ENCODE measurements at places on chromosomes 3 and 15.
A peak's percentile ranks its signal among the peaks of the same experiment; 100 is the strongest.

GRCh38 chr3:60010781-60011180 is 961.0 kb upstream of the CFAP20DC start:
- no peak overlapping the region for H3K4me3 ChIP-seq
- no peak overlapping the region for H3K27ac ChIP-seq
- H3K36me3 ChIP-seq = no peaks in the 10 kb centered on the region
- H3K4me1 ChIP-seq = no peaks in the 10 kb centered on the region

GRCh38 chr3:191176038-191176785 is 22.8 kb upstream of the OSTN start:
- H3K4me3 ChIP-seq = no peak overlapping the region
- no peaks in the 10 kb centered on the region for H3K4me1 ChIP-seq
- no peaks in the 10 kb centered on the region for H3K36me3 ChIP-seq
- H3K27me3 ChIP-seq = no peaks in the 10 kb centered on the region
- DNase-seq = no peak

DNA sequence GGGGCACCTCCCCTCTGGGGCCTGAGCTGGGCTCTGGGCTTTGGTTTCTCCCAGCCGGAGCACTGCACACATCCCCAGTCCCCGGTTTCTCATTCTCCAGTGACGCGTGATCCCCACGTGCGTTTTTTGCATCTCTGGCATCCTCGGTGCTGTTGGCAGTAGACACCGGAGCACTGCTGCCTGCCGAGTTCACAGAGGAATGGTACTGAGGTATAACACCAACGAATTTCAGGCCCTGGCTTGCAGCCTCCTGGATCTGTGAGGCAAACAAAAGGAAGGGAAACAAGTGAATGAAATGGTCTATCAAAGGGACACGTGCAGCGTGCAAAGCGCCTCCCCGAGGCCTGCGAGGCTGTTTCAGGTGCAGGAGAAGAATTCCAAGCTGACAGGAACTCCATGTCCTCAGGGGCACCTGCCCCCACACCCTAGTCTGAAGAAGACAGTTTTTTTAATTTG is 112.9 kb downstream of the OXNAD1 start:
- DNase-seq = no peak
- H3K27ac ChIP-seq = no peak overlapping the region
- no peak overlapping the region for H3K4me3 ChIP-seq
- H3K27me3 ChIP-seq = peaks cover 7% of the 10 kb centered on the region
- no peaks in the 10 kb centered on the region for H3K36me3 ChIP-seq

- H3K27ac ChIP-seq = no peak overlapping the region
- no peaks in the 10 kb centered on the region for H3K36me3 ChIP-seq
- no peak for DNase-seq
- H3K27me3 ChIP-seq = peaks cover 10% of the 10 kb centered on the region
These were observed 55.4 kb upstream of the SPPL2A start for GRCh38 chr15:50820808-50821382.

GRCh38 chr3:131242201-131242600 is 139.4 kb upstream of the NUDT16 start:
- no peaks in the 10 kb centered on the region for H3K36me3 ChIP-seq
- H3K4me1 ChIP-seq = no peaks in the 10 kb centered on the region
- DNase-seq = no peak
- H3K27me3 ChIP-seq = no peaks in the 10 kb centered on the region
- no peak overlapping the region for H3K27ac ChIP-seq
- no peak overlapping the region for H3K4me3 ChIP-seq

- no peaks in the 10 kb centered on the region for H3K4me1 ChIP-seq
- no peaks in the 10 kb centered on the region for H3K36me3 ChIP-seq
- DNase-seq = no peak
- H3K4me3 ChIP-seq = no peak overlapping the region
These were observed 295.3 kb downstream of the RBMS3 start for GRCh38 chr3:29576181-29576580.

GRCh38 chr3:14791343-14791945 is 27.3 kb upstream of the FGD5 start:
- no peaks in the 10 kb centered on the region for H3K4me1 ChIP-seq
- DNase-seq = peak; percentile 83
- peaks cover 59% of the 10 kb centered on the region for H3K27me3 ChIP-seq
- H3K4me3 ChIP-seq = no peak overlapping the region
- H3K27ac ChIP-seq = no peak overlapping the region

GRCh38 chr3:176987901-176988650 is 209.2 kb downstream of the TBL1XR1 start:
- no peak overlapping the region for H3K4me3 ChIP-seq
- no peak for DNase-seq
- H3K4me1 ChIP-seq = no peaks in the 10 kb centered on the region
- H3K27ac ChIP-seq = no peak overlapping the region
- no peaks in the 10 kb centered on the region for H3K36me3 ChIP-seq
- H3K27me3 ChIP-seq = no peaks in the 10 kb centered on the region

DNA sequence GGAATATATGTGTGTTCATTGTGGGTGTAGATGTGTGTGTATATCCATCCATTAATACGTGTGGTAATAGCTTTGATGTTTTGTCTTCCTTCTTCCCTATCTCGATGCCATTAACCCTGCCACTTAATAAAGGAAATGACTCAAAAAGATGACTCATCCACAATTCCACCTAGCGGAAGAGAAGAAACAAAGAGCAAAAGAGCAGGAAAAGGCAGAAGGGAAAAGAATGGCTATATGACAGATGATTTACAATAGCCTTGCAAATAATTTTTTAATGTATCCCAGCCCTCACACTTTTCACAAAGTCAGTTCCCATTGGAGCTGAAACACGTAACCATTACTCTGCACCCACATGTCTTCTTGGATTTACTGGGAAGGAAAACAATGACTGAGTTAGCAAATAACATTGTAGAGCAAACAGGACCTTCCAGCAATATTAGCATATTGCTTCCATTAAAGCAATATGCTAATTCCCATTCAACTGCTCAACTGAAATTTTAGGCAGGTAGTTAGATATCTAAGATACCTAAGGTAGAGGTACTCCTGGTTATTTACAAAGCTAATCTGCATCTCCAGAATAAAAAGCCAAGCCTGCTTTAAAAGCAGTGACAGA is 197.2 kb downstream of the KCNAB1 start:
- H3K27ac ChIP-seq = no peak overlapping the region
- no peak overlapping the region for H3K4me3 ChIP-seq
- H3K4me1 ChIP-seq = no peaks in the 10 kb centered on the region
- H3K36me3 ChIP-seq = no peaks in the 10 kb centered on the region
- H3K27me3 ChIP-seq = no peaks in the 10 kb centered on the region

DNA sequence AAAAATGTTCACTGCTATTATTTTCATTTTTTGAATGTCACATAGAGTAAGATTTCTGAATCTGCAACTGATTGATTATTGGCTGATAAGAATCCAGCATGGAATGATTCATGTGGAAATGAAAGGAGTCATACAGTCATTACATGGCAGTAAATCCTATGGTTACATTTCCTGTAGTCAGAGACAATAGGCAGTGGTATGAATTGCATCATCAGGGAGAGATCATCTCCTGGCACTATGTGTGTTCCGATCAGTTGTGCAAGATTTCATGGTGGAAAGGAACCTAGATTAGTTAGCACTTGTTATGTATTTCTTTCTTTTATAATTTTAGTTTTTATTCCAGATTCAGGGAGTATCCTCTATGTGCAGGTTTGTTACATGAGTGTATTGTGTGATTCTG is 38.8 kb downstream of the SLC12A1 start:
- no peaks in the 10 kb centered on the region for H3K4me1 ChIP-seq
- H3K4me3 ChIP-seq = no peak overlapping the region
- H3K27me3 ChIP-seq = no peaks in the 10 kb centered on the region
- DNase-seq = no peak

DNA sequence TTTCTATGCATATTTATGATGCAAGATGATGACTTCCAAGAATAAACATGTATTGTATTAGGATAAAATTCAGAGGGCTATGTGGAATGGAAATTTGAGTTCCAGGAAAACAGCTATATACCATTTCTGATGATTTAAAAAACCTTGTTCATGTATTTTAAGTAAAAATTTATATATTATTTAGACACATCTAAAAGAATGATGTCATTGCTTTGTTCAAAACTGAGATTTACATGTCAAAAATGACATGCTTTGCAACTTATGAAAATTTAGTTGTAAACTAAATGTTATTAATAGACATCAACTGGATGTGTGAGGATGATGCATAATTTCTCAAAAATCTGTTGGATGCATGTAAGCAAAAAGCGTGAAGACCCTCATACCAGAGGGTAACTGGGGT is 2.3 kb downstream of the STARD5 start:
- H3K36me3 ChIP-seq = peaks cover 11% of the 10 kb centered on the region
- H3K27ac ChIP-seq = no peak overlapping the region
- no peak for DNase-seq
- H3K4me3 ChIP-seq = no peak overlapping the region

DNA sequence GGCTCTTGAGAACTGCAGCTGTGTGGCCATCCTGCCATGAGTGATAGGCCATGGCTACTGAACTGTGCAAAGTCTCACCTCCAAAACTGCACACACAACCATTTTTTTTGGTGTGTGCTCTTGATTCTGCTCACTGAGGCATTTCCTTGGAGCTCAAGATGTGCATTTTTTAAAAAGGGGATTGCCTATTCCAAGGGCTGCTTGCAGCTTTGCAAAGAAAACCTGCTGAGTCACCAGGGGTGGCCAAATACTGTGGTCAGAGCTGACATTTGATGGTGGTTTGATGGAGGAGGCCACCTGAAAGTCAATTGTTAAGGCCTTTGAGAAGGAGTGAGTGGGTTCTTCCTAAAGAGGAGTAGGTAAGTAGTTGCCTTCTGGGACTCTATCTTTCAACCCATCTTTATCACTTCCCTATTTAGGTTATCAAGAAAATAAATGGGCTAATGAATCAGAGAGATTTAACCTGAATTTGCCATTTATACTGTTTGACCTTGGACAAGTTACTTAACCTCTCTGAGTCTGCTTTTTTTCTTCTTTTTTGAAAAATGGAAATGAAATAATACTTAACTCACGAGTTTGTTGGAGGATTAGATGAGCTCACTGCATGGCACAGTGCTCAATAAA is 87.9 kb downstream of the CHST2 start:
- peak; percentile 78 for DNase-seq
- peaks cover 32% of the 10 kb centered on the region for H3K4me1 ChIP-seq
- no peaks in the 10 kb centered on the region for H3K36me3 ChIP-seq
- H3K27ac ChIP-seq = peak overlapping the region; percentile 16
- H3K27me3 ChIP-seq = no peaks in the 10 kb centered on the region

- no peaks in the 10 kb centered on the region for H3K27me3 ChIP-seq
- DNase-seq = no peak
- no peak overlapping the region for H3K27ac ChIP-seq
- H3K4me1 ChIP-seq = no peaks in the 10 kb centered on the region
- H3K4me3 ChIP-seq = no peak overlapping the region
- peaks cover 24% of the 10 kb centered on the region for H3K36me3 ChIP-seq
These were observed 45.6 kb downstream of the SENP2 start for GRCh38 chr3:185631508-185632206.

- no peaks in the 10 kb centered on the region for H3K4me1 ChIP-seq
- H3K4me3 ChIP-seq = no peak overlapping the region
- H3K27me3 ChIP-seq = peaks cover 11% of the 10 kb centered on the region
- H3K27ac ChIP-seq = no peak overlapping the region
These were observed 54.8 kb upstream of the DLG1 start for GRCh38 chr3:197353001-197353866.

GRCh38 chr3:87260270-87260669 is 16.1 kb downstream of the POU1F1 start:
- no peak overlapping the region for H3K4me3 ChIP-seq
- DNase-seq = peak; percentile 8
- no peaks in the 10 kb centered on the region for H3K4me1 ChIP-seq
- H3K27ac ChIP-seq = no peak overlapping the region
- no peaks in the 10 kb centered on the region for H3K27me3 ChIP-seq

DNA sequence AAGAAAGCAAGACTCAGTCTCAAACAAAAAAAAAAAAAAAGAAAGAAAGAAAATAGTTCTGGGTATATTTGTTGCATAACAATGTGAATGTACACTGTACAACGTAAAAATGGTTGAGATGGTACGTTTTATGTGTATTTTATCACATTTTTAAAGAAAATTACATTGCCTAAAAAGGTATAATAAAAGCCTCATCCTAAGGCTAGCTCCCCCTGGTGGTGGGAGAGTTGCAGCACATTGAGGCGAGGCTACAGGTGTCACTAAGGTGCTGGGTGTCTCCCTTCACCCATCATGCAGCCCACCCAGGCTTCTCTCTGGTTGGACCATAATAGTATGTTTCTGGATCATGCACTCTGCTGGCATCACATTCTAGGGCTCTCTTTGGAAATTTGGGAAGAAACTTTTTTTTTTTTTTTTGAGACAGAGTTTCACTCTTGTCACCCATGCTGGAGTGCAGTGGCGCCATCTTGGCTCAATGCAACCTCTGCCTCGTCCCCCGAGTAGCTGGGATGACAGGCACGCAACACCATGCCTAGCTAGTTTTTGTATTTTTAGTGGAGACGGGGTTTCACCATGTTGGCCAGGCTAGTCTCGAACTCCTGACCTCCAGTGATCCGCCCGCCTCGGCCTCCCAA is 12.4 kb upstream of the RAB11A start:
- no peaks in the 10 kb centered on the region for H3K36me3 ChIP-seq
- H3K27ac ChIP-seq = no peak overlapping the region
- H3K27me3 ChIP-seq = no peaks in the 10 kb centered on the region
- H3K4me1 ChIP-seq = no peaks in the 10 kb centered on the region
- DNase-seq = peak; percentile 55

All from K562 (cell line).